T47D (cell line): ENCODE measurements at places on chromosomes 3 and 15.
A peak's percentile ranks its signal among the peaks of the same experiment; 100 is the strongest.

DNA sequence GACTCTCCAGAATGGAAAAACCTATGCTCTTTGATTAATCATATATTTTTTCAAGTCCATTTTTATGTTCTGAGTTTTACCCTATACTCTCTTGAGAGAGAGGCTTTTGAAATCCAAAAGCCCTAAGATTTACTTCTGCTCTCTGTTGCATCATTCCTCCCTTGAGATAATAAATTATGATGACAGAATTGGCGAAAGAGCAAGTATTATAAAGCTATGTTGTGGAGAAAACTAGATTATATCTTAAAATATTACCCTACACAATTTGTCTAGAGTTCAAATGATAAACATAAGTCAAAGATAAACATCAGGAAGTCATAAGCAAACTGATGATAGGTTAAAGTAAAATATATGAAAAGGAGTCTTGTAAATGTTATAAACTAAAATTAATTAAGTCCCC, 293.4 kb upstream of the MME start:
- DNase-seq, result no peak

- DNase-seq, result no peak
Measured at GRCh38 chr3:36900474-36901443, 44.1 kb downstream of the TRANK1 start.

- DNase-seq, result no peak
Measured at GRCh38 chr15:69009341-69009740, 5.2 kb upstream of the NOX5 start.

DNA sequence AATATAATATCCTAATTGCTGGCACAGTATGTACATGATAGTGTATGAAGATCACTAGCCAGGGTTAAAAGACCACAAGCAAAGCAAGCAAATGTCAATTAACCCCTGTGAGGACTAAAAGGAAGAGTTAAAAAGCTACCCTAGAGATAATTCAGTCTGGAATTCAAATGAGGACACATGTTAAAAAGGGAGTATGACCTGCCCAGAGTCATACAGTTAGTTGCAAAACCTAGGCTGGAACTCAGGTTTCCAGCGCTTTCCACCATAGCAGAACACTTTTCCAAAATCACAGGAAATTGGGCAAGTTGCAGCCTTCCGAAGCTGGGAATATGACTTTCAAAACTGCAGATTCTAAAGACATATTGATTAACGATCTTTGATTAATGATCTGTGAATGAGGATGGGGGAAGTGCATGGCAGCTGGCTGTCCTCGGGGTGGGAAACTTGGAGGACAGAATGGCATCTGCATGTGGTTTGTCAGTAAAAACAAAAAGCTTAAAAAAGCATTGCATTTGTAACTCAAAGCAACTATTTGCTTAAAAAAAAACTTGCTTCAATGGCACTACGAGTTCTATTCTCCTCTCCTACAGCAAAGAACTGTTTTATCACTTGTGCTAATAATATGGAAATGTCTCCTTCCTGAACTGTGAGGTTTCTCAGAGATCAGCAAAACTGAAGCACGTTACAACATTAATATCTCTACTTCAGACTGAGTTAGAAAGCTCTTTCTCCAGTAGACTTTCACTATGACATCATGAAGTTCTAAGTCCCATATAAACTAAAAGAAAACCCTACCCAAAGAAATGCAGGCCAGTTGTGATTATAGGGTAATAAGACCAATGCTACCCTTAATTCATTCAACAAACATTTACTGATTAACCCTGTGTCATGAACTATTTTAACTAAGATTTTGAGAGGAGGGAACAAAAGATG, 46.2 kb downstream of the IGSF11 start:
- DNase-seq, result no peak

DNA sequence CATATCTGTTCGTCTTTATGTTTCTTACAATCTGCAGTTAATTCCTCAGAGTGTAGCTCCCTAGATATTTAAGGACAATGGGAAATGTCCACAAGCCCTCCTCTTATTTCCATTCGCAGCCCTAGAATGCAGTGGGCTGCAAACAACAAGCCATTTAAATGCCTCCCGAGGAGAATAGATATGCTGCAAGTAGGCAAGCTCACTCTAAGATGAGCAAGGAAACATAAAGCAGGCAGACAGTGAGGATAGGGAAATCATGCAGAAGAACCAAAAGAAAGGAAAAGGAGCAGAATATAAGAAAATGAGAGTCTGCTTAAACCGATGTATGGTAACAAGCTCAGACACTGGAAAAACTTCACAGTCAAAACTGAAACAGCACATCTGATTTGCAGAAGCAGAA, 561.9 kb downstream of the GBE1 start:
- DNase-seq, result no peak

DNA sequence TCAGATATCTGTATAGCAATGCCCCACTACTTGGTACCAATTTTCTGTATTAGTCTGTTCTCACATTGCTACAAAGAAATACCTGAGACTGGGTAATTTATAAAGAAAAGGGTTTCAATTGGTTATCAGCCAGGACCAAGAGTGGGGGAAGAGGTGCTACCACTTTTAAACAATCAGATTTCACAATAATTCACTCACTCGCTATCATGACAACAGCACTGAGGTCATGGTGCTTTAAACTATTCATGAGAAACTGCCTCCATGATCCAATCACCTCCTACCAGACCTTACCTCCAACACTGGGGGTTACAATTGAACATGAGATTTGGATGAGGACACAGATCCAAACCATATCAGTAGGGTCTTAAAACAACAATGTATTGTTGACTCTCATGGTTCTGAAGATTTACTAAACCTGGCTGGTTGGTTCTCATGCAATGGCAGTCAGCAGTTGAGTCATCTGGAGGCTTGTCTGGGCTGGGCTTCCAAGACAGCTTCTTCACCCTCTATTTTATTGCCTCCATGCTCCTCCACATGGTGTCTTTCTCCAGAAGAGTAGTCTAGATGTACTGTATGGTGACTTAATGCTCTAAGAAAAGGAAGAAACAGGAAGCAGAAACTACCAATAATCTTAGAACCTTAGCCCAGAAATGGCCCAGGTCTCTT, 21.2 kb upstream of the TM4SF4 start:
- DNase-seq, result no peak

- no peak for DNase-seq
Measured at GRCh38 chr3:109033000-109033660, 79.5 kb upstream of the GUCA1C start.

GRCh38 chr3:172223870-172224269, 184.5 kb downstream of the FNDC3B start:
- no peak for DNase-seq

DNA sequence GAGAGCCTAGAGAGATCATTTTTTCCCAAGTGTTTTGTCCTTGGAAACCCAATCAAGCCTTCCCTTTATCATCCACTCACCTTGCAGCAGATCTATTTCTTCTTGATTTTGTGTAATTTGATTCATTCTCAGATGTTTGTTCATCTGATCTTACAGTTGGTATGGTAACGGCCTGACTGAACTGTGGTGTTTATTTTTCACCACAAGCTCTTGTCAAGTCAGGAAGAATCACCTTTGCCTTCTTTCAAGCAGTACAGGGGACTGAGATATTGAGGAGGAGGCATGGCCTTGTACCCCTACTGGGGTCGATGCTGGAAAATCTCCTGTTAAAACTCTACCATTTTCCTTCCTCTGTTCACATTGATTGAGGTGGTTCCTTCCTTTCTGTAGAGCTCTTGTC, 361.4 kb upstream of the CFAP20DC start:
- no peak for DNase-seq

DNA sequence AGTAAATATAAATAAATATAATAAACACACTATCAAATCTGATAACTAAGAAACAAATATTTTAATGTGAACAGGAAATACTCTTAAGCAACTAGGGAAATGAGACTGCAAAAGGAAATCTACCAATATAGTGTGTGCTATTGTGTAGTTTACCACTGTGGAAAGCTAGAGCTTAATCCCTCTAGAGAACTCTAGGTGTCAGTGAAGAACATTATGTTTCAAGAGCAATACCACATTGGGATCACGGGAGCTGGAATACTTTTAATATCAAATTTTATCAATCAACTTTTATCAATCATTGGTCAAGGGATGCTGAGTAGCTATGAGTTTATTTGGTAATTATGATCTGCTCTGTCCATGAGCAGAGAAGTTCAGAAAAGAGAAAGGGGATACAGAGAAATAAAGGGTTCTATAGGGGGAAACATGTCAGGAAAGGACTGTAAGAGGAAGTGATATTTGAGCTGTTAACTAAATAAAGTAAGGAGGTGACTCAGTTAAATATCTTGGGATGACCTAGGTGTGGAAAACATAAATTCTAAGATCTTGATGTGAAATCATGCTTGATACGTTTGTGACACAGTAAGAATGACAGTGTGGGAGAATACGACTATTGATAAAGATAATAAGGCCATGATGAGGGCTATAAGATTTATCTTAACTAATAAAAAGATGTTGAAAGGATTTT, 762.2 kb upstream of the ALCAM start:
- DNase-seq, result peak; percentile 52
